ENCODE measurements at places on chromosomes 5 and 9.

GRCh38 chr5:2588850-2589501 is 162.5 kb downstream of the IRX2 start:
- DNase-seq: no peak

- no peak for DNase-seq
These were observed 9.2 kb upstream of the SLC12A7 start for GRCh38 chr5:1121044-1121443.

- no peak for DNase-seq
These were observed 502 bp upstream of the CERCAM start for GRCh38 chr9:128420060-128420650.

DNA sequence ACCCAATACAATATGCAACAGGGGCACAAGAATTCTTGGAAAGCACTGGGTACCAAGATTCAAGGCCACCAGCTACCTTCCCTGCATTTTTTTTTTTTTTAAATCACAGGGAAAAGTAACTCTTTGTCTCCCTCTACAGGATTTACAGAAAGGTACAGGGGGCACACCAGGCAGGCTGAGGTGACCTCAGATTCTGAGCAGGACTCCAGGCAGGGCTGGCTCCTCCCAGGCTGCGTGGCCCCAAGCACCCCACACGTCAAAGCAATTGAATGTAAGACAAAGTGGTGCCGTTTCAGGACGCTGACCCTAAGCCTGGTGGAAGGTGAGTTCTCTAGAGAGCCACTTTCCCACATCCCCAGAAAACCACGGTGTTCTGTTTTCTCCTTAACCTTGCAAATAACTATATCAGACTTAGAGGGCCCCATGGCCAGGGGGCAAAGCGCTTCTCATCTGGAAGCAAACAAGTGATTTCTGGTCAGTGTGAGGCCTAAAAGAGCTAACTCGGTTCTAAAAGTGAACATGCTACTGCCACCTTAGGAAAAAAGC is 222.6 kb downstream of the ROR2 start:
- DNase-seq: no peak

DNA sequence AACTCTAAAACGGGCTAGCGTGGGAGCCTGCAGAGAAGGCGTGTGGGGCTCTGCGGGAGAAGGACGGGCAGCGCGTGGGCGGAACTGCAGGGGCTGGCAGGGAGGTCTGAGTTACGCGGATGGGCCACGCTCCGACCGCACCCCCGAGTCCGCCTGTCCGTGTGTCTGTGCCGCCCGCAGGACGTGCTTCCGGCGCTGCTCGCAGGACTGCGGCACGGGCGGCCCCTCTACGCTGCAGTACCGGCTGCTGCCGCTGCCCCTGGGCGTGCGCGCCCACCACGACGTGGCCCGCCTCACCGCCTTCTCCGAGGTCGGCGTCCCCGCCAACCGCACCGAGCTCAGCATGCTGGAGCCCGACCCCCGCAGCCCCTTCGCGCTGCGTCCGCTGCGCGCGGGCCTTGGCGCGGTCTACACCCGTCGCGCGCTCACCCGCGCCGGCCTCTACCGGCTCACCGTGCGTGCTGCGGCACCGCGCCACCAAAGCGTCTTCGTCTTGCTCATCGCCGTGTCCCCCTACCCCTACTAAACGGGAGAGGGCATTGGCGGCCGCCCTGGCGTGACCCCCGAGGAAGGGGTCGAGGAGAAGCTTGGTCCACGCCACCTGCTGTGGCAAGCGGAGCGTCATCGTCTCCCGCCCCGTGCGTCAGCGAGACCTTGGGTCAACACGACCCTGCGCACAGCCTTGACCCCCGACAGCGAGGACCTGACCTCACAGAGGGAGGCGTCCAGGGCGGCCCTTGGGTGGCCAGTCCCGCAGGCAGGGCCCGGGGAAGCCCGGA is 11.4 kb upstream of the ASS1 start:
- no peak for DNase-seq

GRCh38 chr9:108665521-108666239 is 190.1 kb downstream of the ACTL7B start:
- DNase-seq: no peak

DNA sequence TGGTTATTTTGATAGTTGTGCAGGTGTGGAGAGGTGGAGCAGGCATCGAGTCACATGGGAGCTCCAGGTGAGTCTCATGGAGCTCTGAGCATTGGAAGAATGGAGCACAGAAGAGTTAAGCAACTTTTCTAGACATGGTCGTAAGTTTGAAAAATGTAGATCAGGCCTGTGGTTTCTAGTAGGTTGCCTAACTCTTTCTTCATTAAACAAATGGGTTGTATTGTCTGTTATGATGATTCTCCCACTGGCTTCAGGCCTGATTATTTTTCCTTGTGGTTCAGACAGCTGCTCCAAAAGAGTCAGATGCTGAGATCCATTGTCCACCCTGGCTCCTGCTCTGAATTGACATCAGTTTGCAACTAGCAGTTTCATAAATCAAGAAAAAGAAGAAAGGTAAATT is 80.3 kb upstream of the RPS23 start:
- no peak for DNase-seq

DNA sequence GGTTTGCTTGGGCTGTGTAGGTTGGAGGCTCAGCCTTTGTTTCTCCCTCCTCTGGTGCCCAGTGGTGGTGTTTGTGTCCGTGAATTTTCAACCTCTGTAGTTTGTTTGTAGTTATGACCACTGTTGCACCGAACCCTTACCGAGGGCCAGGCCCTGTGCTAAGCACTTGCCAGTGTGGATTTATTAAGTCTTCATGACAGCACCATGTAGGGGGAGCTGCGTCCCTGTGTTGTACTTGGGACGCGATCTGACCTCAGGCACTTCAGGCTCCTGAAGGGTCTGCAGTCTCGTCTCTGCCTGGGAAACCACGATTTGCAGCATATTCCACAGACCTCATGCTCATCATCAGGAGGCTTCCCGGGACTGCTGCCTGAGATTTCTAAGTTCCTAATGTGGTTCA is 12.8 kb downstream of the TENT4A start:
- no peak for DNase-seq

- no peak for DNase-seq
These were observed 43.8 kb downstream of the WDR36 start for GRCh38 chr5:111135946-111136345.

DNA sequence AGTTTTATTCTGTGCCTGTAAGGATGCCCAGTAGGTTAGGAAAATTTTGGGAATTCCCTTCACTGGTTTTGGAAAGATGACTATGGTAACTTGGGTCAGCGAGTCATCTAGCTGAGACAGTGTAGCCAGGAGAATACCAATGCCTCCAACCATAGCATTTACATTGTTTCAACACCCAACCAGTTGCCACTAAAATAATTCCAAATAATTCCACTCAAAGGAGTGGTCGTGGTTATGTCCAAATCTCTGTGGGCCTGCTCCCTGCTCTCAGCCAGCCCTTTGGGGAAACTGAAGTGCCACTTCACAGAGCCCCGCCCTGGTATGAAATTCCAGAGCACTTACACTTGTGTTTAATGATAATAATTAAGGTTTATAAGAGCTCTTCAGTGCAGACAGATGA is 310.5 kb downstream of the PLK2 start:
- DNase-seq: no peak

DNA sequence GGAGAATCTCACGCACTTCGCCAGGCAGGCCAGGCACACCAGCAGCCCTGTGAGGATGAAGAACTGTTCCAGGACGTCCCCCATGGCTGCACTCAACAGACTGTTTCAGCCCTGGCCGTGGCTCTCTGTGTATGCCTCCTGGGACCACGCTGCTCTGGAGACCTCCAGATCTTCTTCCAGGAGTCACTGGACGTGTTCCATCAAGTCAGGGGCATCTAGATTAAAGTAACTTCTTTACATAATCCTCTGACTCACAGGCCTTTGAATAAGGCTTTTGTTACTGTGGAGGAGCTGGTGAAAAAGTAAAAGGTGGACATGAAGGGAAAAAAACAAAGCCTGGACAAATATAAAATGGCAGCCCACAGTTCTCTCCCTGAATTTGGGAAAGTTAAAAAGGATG is at the start of gene HSD17B3:
Gene HSD17B3, minus strand, starts transcription at position 156 of the 400 bp plus-strand sequence. Its CDS starts 72 bp downstream, at position 84.
- no peak for DNase-seq

DNA sequence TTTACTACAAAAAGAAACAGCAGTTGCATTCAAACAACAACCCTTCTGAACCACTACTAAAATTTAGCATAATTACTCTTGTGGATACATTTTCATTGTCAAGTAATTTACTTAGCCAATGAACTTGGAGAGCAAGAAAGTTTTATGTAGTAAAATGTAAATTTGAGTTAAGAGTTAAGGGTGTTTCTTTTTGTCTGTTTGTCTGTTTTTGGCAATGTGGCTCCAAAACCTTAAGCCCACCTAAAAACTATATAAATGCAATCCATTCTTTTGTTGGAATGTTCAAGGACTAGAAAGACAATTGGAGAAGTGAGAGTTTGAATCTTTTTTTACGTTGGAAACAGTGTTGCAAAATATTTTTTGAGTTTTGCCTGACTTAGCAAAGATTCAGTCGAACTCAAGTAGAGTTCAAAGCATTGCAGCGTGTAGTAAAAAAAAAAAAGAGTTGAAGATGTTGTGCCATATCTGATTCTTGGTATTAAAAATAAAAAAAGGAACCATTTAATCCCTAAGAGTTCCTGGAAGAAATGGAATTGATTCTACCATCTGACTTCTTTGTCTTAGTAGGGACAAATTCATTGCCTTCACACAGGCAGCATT is 867 bp downstream of the SYK start:
- no peak for DNase-seq

DNA sequence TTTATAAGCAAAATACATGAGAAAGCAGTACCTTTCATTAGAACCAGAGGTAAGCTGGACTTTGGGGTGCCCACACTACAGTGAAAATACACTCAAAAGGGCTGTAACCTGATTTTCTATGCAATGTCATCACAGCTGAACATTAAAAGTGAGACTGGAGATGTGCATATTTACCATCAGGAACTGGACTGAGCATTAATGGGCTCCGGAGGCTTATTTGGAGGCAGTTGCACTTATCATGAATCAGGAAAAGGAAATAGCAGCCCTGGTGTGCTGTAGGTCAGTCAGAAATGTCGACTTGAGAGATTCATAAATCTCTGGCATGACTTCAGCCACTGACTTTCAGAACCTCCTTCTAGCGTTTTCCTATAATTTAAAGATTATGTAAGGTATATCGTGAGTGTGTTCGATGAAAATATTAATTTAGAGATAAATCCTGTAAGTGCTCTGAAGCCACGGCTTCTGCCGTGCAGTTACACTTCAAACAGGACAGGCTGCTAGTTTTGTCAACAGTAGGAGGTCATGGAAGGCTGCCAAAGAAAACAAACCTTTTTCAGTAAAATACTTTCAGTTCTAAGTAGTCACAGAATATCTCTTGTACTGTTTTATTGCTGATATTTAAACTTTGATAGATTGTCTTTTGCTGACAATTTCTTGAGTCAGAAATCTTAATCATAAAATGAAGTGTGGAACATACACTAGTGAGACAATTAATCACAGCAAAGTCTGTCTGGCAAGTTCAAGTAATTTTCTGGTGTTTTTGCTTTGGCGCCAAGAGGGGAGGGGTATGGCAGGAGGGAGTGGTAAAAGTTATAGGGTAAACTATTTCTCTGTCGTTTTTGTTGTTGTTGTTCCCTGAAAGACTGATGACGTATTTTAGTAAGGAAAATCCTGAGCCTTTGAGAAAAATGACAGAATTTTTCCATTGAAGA is 939.7 kb downstream of the NR2F1-AS1 start:
- no peak for DNase-seq

DNA sequence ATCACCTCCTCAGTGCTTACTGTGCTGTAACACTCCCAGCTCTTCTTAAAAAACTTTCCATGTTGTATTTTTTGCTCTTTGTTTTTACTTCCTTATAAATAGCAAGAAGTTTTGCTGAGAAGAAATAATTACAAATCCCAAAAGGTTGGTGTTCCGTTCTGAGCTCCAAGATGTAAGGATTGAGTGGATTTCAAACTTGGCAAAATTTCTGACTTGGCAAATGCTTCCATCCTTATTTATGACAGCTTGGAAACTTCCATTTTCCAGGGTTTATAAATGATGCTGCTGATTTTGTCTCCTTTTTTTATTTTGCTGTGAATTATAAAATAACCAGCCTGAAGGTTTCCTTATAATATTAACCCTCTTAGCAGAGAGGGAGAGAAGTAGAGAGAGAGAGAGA is 151.9 kb downstream of the NTRK2 start:
- no peak for DNase-seq

DNA sequence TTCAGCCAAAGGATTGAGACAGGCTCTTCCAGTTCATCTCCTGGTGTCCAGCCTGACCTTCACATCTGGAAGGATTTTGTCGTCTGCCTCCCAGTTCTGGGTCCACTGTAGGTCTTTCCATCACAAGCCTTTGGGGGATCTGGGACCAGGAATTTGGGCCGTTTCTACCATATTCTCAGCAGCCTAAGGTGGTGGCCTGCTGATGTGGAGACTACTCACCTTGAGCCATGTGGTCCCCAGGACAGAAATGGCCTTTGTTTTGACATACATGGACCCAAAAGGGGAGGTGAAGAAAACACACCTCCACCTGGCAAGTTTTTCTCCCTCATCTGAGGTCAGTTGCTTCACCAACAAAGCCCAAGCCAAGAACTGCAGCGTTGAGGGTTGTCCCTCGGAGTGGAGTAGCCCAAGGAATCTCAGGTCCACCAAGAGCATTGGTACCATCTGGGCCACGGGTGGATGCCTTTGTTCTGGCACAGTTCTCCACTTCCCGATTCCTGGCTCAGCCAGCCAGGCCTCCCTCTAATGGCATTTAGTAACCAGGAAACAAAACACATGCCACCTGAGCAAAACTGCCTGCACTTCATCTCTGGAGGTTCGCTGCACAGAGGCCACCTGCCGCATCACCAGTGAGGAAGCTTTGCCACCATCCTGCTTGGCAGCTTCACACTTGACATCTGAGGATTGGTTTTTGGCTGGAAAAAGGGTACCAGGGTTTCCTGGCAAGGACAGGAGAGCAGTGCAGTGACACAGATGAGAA is 24.7 kb downstream of the AMBP start:
- DNase-seq: no peak

DNA sequence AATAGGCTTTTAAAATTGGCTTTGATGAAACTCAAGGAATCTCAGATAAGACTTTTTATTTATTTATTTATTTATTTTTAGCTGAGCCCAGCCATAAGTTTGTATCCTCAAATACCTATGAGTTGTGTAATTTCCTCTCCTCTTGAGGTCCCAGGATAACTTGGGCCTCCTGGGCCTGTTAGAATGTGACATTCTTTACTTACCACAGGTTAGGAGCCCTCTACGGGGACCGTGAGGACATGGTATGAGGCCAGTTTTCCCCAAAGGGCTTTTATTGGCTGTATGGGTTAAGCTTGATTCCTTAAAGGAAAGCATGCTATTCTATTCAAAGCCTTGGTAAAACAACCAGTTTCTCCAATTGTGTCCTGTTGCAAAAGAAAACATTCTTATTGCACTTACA is 16.9 kb downstream of the SHISAL2B start:
- no peak for DNase-seq

DNA sequence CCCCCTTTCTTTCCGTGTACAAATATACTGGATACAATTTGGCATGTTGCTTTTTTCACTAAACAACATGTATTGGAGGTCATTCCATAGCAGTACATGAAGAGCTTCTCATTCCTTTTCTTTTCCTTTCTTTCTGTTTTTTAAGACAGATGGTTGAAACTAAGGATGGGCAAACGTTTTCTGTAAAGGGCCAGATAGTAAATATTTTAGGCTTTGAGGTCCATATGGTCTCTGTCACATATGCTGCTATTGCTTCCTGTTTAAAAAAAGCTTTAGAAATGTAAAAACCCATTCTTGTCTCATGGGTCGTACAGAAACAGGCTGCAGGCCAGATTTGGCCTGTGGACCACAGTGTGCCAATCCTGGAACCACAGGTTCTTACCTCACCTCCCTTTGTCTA is 160.1 kb downstream of the ACER2 start:
- no peak for DNase-seq

- DNase-seq: no peak
These were observed 60.4 kb upstream of the TMED7 start for GRCh38 chr5:115686051-115686737.
